Thoracic aorta (tissue), 2 donors: ENCODE measurements at places on chromosomes 1 and 21. TPM values are rescaled to one million over a fixed set of nuclear protein-coding genes. Genes with fewer than 3 reads are reported as not detected.

DNA sequence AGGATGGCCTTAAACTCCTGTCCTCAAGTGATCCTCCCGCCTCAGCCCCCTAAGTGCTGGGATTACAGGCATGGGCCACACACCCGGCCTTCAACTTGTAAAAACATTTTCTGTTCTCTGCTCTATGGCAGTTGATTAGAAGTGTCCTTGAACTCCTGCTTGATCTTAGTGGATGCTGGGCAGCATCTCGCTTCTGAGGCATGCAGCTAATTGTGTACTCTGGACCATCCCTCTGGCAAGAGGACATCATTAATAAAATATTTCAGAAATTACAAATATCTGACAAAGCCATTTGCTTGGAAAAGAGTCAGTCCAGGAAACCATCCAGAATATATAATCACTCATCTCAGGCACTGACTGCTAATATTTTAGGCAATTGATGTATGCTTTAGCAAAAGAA, 8.1 kb downstream of the NGF start:
- peaks cover 33% of the 10 kb centered on the region for H3K4me1 ChIP-seq
- peak overlapping the region; percentile 2 for H3K4me3 ChIP-seq
- no peaks in the 10 kb centered on the region for H3K27me3 ChIP-seq
- peak overlapping the region; percentile 72 for H3K27ac ChIP-seq
- DNase-seq = no peak

DNA sequence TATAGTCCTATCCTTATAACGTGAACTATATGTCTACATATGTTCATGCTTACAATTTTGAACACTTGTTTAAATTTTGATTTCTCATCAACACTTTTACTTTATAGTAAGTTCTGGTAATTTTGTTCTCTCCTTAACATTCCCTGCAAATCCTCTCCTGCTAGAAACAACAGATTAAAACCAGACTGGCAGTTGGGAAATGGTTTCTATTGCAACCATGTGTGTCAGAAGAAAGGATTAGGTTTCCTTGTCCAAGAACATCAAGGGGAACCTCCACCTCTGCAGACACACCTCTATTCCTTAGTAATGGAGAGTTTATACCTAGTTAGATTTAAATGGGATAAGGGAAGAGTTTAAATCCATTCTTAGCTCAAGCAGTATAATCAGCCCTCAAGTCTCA, 3.3 kb upstream of the WARS2 start:
- no peak overlapping the region for H3K27ac ChIP-seq
- no peaks in the 10 kb centered on the region for H3K27me3 ChIP-seq
- H3K4me3 ChIP-seq = no peak overlapping the region
- no peaks in the 10 kb centered on the region for H3K36me3 ChIP-seq
- H3K4me1 ChIP-seq = peaks cover 13% of the 10 kb centered on the region

GRCh38 chr1:197199923-197200271, 53.4 kb upstream of the ASPM start:
- DNase-seq = no peak
- no peaks in the 10 kb centered on the region for H3K36me3 ChIP-seq
- peaks cover 43% of the 10 kb centered on the region for H3K4me1 ChIP-seq
- H3K27me3 ChIP-seq = no peaks in the 10 kb centered on the region
- H3K27ac ChIP-seq = peak overlapping the region; percentile 95
- H3K4me3 ChIP-seq = peak overlapping the region; percentile 95

DNA sequence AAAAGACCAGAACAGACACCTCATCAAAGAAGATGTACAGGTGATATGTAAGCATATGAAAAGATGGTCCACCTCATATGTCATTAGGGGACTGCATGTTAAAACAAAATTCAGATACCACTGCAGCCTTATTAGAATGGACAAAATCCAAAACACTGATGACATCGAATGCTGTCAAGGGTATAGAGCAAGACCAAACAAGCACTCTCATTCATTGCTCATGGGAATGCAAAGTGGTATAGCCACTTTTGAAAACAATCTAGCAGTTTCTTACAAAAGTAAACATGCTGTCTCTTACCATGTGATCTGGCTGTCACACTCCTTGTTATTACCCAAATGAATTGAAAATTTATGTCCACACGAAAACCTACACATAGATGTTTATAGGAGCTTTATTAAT, 426.6 kb upstream of the ESRRG start:
- H3K27ac ChIP-seq = no peak overlapping the region
- no peak for DNase-seq
- peaks cover 6% of the 10 kb centered on the region for H3K4me1 ChIP-seq
- H3K36me3 ChIP-seq = no peaks in the 10 kb centered on the region

- DNase-seq = no peak
- no peaks in the 10 kb centered on the region for H3K36me3 ChIP-seq
- H3K4me1 ChIP-seq = no peaks in the 10 kb centered on the region
- H3K27ac ChIP-seq = no peak overlapping the region
Measured at GRCh38 chr1:94528826-94529225, 12.7 kb downstream of the F3 start.

GRCh38 chr1:164838786-164839185, 279.8 kb downstream of the PBX1 start:
- no peaks in the 10 kb centered on the region for H3K36me3 ChIP-seq
- H3K27me3 ChIP-seq = no peaks in the 10 kb centered on the region
- H3K4me1 ChIP-seq = peaks cover 3% of the 10 kb centered on the region
- H3K27ac ChIP-seq = no peak overlapping the region
- no peak overlapping the region for H3K4me3 ChIP-seq

DNA sequence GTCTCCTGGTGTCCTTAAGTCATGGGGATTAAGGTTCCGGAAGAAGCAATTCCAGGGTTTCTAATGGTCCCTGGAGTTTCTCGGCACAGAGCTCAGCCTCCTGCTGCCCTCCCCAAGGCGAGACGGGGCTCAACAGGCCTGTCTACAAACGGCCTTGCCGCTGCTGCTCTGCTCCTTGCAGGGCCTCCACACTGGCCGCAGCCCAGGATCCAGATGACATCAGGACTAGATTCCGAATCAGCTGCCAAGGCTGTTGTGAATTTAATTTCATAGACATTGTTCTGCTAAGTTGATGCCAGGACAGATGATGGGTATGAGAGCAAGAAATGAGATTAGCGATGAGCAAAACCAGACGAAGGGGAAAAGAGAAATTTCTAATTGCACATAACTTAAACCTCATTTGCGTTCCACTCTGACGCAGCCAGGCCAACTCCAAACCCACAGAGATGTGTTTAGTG, 103.6 kb upstream of the BACE2 start:
- no peak for DNase-seq
- no peak overlapping the region for H3K4me3 ChIP-seq
- no peak overlapping the region for H3K27ac ChIP-seq

DNA sequence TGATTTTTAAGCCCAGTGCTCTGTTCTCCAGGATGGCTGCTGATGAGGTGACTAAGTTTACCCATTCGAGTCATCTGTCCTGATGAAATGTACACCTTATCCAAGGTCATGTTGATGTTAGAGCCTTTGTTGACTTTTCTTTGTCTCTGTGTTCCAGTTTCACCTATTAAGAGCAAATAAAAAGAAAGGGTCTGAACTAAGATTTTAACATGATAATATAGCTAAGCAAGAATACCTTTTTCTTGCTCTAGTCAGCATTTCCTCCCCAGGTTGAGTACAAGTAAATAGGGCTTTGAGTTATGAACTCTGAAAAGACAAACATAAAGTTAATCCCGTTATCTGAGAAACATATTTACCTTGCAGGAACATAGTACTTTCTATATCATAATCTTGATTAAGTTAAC, 52.1 kb upstream of the GPR88 start:
- H3K4me3 ChIP-seq = no peak overlapping the region
- no peaks in the 10 kb centered on the region for H3K36me3 ChIP-seq
- H3K27me3 ChIP-seq = no peaks in the 10 kb centered on the region
- H3K4me1 ChIP-seq = no peaks in the 10 kb centered on the region

- no peak overlapping the region for H3K4me3 ChIP-seq
- H3K27me3 ChIP-seq = no peaks in the 10 kb centered on the region
- no peaks in the 10 kb centered on the region for H3K4me1 ChIP-seq
- no peak for DNase-seq
- H3K27ac ChIP-seq = no peak overlapping the region
- H3K36me3 ChIP-seq = no peaks in the 10 kb centered on the region
Measured at GRCh38 chr1:5455056-5455455, 537.2 kb downstream of the NPHP4 start.

- H3K36me3 ChIP-seq = no peaks in the 10 kb centered on the region
- no peak overlapping the region for H3K27ac ChIP-seq
- no peak overlapping the region for H3K4me3 ChIP-seq
- no peaks in the 10 kb centered on the region for H3K4me1 ChIP-seq
- H3K27me3 ChIP-seq = no peaks in the 10 kb centered on the region
Measured at GRCh38 chr1:38586993-38587646, 272.5 kb downstream of the RRAGC start.

DNA sequence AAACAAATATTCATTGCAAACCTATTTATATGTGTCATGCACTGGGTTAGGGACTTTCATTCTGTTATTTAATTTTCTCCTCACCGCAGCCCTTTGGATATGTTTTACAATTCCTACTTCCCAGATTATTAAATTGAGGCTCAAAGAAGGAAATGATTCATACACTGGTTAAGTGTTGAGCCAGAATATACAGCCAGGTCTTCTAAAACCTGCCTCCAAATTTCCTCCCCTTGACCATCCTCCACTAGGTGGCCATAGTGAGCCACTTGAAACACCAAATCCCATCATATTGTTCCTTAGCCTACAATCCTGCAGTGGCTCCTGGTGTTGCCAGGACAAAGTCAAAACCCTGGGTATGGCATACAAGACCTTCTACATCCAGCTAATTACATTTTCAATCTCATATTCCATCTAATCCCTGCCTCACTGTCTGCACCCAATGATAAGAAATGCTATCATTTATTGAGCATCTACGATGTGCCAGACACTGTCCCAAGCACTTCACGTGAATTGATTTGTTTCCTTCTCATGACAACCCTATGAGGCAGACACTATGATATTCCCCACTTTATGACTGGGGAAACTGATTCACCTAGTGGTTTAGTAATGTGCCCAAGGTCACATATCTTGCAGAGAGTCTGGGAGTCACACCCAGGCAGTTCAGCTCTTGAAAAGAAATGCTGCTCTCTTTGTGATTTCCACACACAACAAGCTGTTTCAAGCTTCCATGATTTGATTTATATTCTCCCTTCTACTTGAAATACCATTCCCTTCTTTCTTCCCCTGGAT, 23.6 kb upstream of the KIRREL1 start:
- peaks cover 8% of the 10 kb centered on the region for H3K4me1 ChIP-seq
- peak overlapping the region; percentile 39 for H3K27ac ChIP-seq
- no peaks in the 10 kb centered on the region for H3K36me3 ChIP-seq
- H3K4me3 ChIP-seq = no peak overlapping the region
- DNase-seq = peak; percentile 38
- H3K27me3 ChIP-seq = no peaks in the 10 kb centered on the region

DNA sequence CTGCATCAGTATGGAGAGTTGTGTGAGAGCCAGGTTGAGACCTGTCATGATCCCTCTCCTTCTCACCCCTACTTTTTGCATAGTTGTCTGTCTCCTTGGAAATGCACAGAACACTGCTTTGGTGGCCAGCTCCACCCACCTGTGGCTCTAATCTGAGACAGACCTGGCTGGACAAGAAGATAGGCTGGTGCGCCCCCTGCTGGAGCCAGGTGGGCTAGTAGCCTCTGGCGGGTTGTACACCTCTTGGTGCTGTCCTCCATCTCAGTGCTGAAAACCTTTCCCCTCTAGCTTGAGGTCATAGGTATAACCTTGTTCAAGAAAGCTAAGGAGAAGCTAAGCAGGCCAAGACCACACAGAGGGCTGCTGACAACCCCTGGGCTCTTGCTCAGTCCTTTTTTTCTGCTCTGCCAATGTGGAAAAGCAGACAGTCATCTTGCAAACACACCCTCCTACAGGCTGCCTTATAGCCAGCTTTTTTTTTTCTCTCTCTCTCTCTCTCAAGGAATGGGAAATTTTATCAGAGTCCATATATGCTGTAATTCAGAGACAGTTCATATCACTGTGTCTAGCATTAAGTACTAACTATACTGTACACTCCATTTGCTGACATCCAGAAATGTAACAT, 58.8 kb upstream of the SPATA6 start:
- DNase-seq = no peak
- no peak overlapping the region for H3K4me3 ChIP-seq
- H3K4me1 ChIP-seq = no peaks in the 10 kb centered on the region
- H3K36me3 ChIP-seq = no peaks in the 10 kb centered on the region
- no peaks in the 10 kb centered on the region for H3K27me3 ChIP-seq

GRCh38 chr1:117030271-117030877, 28.8 kb downstream of the CD101 start:
- no peaks in the 10 kb centered on the region for H3K36me3 ChIP-seq
- H3K4me3 ChIP-seq = no peak overlapping the region
- no peaks in the 10 kb centered on the region for H3K27me3 ChIP-seq
- no peak overlapping the region for H3K27ac ChIP-seq
- H3K4me1 ChIP-seq = peaks cover 16% of the 10 kb centered on the region
- no peak for DNase-seq

GRCh38 chr1:70093250-70093975, 112.0 kb downstream of the LRRC40 start:
- H3K36me3 ChIP-seq = no peaks in the 10 kb centered on the region
- H3K4me1 ChIP-seq = no peaks in the 10 kb centered on the region
- no peaks in the 10 kb centered on the region for H3K27me3 ChIP-seq
- H3K27ac ChIP-seq = no peak overlapping the region

- DNase-seq = no peak
- peaks cover 35% of the 10 kb centered on the region for H3K4me1 ChIP-seq
- peaks cover 15% of the 10 kb centered on the region for H3K36me3 ChIP-seq
Measured at GRCh38 chr1:23793861-23794731, 3.2 kb downstream of the LYPLA2 start.

GRCh38 chr1:174135211-174135610, 24.1 kb upstream of the RABGAP1L start:
- no peaks in the 10 kb centered on the region for H3K27me3 ChIP-seq
- H3K36me3 ChIP-seq = no peaks in the 10 kb centered on the region
- no peak overlapping the region for H3K27ac ChIP-seq
- no peak for DNase-seq
- no peak overlapping the region for H3K4me3 ChIP-seq

- no peaks in the 10 kb centered on the region for H3K36me3 ChIP-seq
- H3K4me1 ChIP-seq = peaks cover 20% of the 10 kb centered on the region
- H3K27me3 ChIP-seq = no peaks in the 10 kb centered on the region
Measured at GRCh38 chr1:204826970-204827369, 43.7 kb upstream of the NFASC start.

The COL8A2 gene
- 126 TPM for total RNA-seq

The SLC2A5 gene
- total RNA-seq = 14.7 TPM

The TRIM67 gene
- total RNA-seq = not detected

The C1orf94 gene
- total RNA-seq = not detected

The TEX38 gene
- total RNA-seq = not detected

The RUNX3 gene
- 6.8 TPM for total RNA-seq

The KLF17 gene
- total RNA-seq = 0.92 TPM

The SESN2 gene
- total RNA-seq = 10.9 TPM

The HSPA6 gene
- total RNA-seq = 11.9 TPM

The RGS1 gene
- 127 TPM for total RNA-seq

The TCHH gene
- 0.49 TPM for total RNA-seq

The TNFAIP8L2 gene
- 14.1 TPM for total RNA-seq

The CELA2A gene
- total RNA-seq = not detected
